ENCODE measurements at places on chromosomes 13 and 19.

DNA sequence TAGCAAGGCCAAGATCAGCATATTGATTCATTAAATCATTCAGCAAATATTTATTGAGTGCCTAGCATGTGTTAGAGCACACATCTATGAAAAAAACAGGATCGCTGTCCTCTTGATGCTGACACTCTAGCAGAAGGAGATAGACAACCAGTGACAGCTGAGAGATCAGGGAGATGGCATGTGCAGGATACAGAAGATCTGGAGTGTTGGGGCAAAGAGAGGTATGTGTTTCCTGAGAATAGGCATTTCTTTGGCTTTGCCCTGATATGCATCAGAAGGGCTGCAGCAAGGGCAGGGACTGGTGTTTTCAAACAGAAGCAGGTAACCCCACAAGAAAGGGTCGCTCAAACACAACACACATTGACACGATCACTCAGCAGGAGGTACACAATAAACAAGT lies 423.4 kb downstream of the FOXO1 start:
- DNase-seq: no peak

GRCh38 chr19:1069009-1069779 lies 2.2 kb downstream of the ARHGAP45 start:
- DNase-seq: peak; percentile 90

- no peak for DNase-seq
Observed at GRCh38 chr13:29577136-29578051, 18.1 kb downstream of the SLC7A1 start.

DNA sequence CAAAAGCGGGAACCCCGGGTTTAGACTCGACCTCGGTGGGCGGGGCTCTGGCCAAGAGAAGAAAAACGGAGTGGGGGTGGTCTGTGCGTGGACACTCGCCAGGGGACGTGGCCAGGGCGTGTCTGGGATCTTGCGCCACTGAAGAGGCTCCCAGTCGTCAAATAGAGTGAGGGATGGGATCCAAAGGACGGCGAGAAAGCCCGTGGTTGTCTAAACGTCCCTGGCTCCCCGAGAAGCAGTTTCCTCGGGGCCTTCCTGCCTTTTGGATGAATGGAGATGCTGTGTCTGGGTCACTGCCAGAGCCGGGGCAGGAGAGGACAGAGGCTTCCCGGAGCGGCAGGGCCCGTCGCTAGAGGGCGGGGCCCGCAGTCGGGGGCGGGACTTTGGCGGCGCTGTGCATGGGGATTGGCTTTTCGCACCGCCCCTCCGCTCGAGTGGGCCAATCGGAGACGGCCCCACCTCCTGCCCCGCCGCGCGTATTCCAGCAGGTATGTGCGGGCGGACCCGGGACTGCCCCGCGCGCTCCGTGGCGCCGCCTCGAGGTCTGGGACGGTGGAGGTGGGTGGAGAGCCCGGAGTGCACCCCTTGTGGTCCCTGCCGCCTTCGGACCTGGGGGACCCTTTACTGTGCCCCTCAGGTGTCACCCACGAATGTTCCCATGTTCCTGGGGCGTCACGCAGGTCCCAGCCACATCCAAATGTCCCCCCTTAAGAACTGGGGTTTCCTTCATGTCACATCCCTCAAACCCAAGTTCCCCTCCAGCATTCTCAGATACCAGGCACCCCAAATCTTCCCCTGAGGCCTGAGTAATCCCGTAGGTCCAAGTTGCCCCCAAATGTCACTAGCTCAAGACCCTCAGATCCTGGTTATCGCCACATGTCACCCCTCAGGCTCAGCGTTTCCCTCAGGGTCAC lies 38.3 kb downstream of the ZSWIM4 start:
- DNase-seq: peak; percentile 96

DNA sequence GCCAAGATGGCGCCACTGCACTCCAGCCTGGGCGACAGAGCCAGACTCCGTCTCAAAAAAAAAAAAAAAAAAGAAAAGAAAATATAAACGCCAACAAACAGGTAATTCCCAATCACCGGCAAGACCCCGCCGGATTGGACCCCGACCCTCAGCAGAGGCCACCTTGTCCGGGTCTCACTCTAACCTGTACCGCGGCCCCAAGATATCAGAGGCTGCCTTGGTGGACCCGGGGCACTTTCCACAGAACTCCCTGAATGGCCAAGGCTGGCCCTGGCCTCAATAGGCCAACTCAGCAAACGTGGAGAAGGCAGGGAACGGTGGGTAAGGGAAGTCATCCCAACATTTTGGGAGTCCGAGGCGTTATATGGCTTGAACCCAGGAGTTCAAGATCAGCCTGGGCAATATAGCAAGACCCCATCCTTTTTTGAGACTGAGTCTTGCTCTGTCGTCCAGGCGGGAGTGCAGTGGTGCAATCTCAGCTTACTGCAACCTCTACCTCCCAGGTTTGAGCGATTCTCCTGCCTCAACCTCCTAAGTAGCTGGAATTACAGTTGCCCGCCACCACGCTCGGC lies 27.8 kb downstream of the MAN2B1 start:
- DNase-seq: no peak

- no peak for DNase-seq
Observed at GRCh38 chr13:75645141-75645540, 9.0 kb downstream of the LMO7 start.

DNA sequence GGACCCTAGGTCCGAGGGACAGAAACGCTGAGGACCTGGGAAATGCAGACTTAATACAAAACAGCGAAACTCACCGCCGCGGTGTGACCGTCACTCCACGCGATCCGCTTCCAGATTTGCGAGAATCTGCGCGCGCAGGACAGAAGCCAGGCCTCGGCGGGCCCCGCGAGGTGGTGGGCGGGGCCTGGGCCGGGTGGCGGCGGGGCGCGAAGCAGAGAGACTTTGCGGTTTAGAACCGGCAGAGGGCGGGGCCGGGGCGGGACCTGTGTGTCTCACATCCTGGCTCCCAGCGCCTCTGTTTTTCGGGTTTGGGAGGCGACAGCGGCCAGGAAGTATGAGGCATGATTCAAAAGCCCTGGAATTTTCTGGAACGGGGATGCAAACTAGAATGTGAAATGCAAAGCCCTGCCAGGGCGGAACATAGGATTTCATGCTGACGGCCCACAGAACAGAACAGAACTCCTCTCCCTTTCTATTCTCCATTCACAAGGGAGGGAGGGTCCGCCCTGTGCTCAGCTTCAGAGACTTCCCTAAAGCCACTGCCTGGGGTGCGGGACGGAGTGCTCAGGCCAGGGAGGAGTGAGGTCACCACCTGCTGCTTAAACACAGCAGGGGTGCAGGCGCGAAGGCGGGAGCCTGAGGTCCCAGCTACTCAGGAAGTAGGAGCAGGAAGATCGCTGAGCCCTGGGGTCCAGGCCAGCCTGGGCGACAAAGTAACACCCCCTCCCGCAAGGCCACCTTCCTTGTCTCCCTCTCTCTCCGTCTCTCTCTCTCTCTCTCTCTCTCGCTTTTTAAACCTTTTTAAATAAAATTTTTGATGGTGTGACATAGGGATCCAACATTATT lies 44.3 kb downstream of the ZNF611 start:
- DNase-seq: peak; percentile 98

DNA sequence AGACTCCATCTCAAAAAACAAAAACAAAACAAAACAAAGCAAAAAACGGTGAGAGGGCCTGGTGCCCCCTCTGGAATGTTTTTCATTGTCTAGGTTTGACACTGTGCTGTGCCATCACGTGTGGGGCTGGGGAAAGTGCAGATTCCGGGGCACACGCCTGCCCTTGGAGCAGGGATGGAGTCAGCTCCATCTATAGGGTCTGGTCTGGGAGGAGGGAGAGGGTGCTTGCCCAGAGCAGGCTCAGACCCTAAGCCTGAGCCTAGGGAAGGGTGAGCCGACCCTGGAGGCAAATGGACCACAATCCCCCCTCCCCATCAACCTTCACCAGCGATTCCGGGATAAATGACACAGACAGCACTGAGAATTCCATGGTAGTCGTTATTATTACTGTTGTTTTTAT lies 10.9 kb upstream of the ZBTB32 start:
- DNase-seq: no peak

- DNase-seq: peak; percentile 13
Observed at GRCh38 chr13:48923376-48923775, 52.3 kb upstream of the FNDC3A start.

DNA sequence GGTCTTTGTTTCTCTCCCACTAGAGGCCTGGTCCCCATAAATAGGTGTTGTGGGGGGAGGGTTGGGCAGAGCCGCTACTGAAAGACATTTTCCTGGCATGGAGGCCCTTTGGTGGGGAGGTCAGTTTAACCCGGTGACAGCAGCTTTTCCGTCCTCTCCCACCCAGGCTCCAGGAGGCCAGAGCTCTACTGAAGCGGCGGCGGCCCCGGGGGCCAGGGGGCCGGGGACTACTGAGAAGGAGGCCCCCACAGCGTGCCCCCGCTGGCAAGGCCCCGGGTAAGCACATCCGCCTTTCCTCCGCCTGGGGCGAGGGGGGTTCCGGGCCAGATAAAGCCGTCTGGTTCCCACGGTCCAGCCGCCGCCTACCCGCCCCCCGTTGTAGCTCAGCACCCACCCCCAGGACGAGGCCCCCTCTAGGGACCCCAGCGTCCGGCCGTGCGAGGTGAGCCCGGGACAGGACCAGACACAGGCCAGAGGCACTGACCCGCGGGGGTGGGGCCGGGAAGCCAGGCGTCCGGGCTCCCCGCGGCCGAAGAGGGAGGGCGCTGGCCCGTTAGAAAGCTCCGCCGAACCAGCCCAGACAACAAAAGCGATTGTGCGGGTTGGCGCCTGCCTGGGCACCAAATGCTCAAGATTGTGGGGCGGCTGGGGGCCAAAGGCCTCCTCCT lies 1.1 kb upstream of the LTBP4 start:
- DNase-seq: peak; percentile 90

DNA sequence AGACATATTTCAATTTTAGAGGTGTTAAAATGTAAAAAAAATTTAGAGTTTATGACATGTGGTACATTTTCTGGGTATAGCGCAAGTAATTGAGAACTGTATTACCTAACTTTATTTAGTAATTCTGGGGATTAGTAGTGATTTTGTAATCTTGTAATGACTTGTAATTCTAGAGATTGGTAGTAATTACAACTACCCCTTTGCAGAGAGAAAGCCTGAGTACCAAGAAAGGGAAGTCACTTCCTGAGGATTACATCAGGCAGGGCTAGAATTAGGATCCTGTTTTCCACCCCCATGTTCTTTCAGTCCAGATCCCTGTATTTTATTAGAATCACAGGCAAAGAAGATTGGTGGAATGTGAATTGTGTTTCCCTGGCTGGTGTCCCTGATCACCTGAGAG lies 274.9 kb downstream of the KCNRG start:
- no peak for DNase-seq

DNA sequence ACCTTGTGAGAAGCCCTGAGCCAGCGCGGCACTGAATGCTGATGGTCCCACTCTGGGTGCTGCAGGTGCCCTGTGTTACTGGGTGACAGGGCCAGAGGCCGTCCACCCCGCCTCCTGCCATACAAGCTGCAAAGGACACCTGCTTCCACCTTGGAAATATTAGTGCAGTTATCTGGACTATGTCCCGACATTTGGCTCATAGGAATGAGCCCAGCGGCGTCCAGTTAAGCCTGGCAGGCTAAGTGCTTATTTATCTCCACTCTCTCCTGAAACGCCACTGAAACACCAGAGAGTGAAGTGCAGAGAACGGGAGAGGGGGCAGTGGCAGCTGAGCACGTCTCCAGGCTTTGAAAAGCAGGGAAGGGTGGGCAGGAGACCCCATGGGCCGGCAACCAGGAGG lies 145.8 kb downstream of the KDM4B start:
- DNase-seq: no peak

GRCh38 chr19:56158170-56158757 lies 17.2 kb downstream of the ZNF444 start:
- no peak for DNase-seq

DNA sequence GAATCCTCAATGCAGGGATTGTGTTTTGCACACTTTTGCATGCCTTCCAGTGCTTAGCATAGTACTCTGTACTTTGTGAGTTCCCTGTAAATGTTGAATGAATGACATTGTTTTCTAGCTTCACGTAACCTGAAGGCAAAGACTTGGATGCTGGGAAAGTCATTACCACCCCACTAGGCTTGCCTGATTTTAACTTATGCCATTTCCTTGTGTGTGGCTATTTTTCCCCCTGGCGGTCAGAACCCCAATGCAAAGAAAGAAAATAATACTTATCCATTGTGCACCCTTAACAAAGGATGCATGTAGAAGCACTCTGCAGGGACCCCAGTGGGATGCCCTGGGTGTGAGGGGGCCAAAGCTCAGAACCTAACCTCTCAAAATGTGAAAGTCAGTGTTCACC lies 1.2 kb upstream of the ENOX1 start:
- DNase-seq: no peak

DNA sequence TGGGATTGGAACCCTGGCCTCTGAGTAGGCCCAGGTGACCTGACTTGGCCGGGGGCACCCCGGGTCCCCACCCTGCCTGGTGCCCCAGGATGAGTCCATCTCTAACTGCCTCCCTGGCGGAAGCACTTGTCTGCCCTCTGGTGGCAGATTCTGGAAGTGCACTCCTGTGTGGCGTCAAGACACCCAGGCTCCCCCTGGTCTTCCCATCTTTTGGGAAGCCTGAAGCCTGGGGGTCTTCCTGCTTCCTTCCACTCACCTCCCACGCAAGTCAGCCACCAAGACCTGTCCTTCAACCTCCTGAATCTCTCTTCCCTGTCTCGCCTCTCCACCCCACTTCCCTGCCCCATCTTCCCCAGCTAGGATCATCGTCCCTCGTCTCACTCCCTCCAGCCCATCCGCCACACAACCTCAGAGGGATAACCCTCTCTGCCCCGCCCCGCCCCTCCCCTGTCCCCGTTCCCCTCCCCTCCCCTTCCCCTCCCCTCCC lies 7.4 kb downstream of the RABAC1 start:
- DNase-seq: peak; percentile 90

DNA sequence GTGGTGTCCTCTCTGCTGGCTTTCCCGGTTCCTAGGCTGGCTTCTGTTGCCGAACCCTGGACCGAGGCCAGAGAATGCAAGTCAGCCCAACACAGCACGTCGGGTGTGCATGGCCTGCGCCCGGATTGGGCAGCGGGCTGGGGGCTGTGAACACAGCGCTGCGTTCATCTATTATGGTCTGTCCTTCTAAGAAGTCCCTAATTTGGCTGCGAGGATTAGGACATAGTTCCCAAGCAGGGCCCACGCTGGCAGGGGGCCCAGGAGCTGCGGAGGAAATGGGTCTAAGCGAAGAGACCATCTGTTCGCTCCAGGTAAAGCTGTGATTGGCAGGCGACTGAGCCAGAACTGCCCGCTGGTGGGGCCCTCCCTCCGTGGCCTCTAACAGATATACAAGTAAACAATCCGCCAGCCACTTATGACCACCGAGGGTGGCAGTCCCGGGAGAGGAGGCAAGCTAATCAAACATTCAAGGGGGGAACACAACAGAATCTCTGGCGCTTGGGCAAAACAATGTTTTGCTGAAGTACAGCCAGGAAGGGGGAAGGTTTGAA lies 6.0 kb downstream of the SYCE2 start:
- peak; percentile 91 for DNase-seq

GRCh38 chr13:26485786-26486185 lies 71.7 kb upstream of the WASF3 start:
- no peak for DNase-seq

GRCh38 chr13:34076943-34077703 lies 259.2 kb downstream of the RFC3 start:
- DNase-seq: no peak
